CD4-positive, alpha-beta T cell treated with Interleukin-4 for 4 hours (primary cell): ENCODE measurements at places on chromosomes 16 and 17.

- DNase-seq: no peak
Measured at GRCh38 chr17:6153375-6153774, 83.2 kb downstream of the WSCD1 start.

DNA sequence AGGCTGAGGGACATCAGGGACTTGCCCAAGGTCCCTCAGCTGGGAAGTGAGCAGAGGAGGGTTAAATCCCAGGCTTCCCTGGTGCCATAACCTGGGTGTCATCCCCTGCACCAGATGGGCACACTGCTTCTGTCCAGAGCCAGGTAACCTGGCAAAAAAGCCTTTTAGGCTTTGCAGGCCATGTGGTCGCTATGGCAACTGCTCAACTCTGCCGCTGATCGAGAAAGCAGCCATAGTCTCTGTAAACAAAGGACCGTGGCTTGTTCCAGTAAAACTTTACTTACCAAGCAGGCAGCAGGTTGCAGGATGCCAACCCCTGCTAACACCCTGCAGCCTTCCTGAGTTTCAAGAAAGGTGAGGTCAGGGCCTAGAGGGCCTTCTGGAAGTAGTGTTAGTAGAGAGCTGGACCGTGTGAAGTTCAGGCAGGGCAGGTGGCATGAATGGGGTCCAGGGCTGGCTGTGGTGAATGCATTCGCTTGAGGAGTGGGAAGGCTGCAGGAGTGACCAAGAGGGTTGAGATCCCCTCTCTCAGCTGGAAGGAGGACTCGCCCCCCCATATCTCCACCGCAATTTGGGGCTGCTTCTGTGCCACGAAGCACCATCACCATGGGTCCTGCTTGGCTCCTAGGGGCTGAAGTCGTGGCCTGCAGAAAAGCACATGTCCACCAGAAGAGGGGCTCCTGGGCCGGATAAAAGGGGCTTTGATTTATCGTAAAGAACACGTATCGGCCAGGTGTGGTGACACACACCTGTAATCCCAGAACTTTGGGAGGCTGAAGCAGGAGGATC, 91.3 kb downstream of the SOCS1 start:
- no peak for DNase-seq

DNA sequence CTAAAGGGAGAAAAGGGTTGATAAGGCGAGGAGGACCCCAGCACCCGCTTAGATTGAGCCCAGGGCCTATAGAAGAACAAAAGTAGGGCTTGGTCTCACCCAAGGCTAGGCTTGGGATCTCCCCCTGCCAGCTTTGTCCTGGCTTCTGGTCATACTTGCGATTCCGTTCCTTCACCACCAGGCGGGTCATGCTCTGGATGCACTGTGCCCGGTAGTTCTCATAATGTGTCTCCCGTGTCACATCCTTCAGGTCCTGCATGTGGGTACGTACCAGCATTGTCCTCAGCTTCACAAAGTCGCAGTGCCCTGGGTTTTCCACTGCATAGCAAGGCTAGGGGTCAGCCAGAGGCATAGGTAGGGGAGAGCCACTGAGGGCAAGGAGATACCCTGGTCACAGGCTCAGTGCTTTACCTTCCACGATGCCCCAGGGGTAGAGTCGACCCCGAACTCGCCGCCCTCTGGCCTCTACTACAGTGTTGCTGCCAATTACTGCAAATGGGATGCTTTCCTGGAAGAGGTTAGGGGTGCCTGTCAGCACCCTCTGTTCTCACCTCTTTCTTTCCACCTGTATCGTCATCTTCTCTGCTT, 6.5 kb upstream of the MTMR4 start:
- no peak for DNase-seq

GRCh38 chr17:20187049-20187448, 177.9 kb downstream of the SPECC1 start:
- DNase-seq: no peak

DNA sequence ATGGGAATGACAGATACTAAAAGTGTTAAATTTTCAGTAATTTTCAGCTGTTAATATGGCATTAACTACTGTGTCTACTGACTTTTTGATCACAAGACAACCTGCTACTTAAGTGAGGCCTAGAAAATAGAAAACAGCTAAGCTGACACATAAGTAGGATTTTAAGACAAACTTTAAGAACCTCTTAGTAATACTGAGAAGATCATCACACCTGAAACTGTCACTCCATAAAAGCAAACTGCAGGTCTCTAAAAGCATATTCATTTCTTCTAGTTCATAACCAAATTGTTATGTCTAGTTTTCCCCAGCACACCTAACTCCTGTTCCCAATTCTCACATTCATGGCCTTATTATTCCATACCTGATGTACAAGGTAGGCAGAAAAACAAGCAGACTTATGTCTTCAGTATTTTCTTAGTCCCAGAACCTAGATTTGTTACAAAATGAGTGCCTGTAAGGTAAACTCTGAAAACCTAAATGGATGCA, 8.0 kb downstream of the SRSF1 start:
- no peak for DNase-seq
